ENCODE measurements at places on chromosomes 7 and 10. TPM values are rescaled to one million over a fixed set of nuclear protein-coding genes. Genes with fewer than 3 reads are reported as not detected.

- no peak overlapping the region for H3K4me3 ChIP-seq
- H3K27ac ChIP-seq: no peak overlapping the region
- H3K36me3 ChIP-seq: no peaks in the 10 kb centered on the region
- H3K4me1 ChIP-seq: peaks cover 36% of the 10 kb centered on the region
- DNase-seq: no peak
Observed at GRCh38 chr7:47724335-47724982, 142.5 kb upstream of the TNS3 start.

GRCh38 chr10:127148933-127149220 is 47.5 kb downstream of the INSYN2A start:
- H3K4me1 ChIP-seq: no peaks in the 10 kb centered on the region
- H3K36me3 ChIP-seq: no peaks in the 10 kb centered on the region
- DNase-seq: no peak
- no peak overlapping the region for H3K27ac ChIP-seq
- no peaks in the 10 kb centered on the region for H3K27me3 ChIP-seq

- H3K36me3 ChIP-seq: no peaks in the 10 kb centered on the region
- H3K27me3 ChIP-seq: no peaks in the 10 kb centered on the region
- no peak overlapping the region for H3K27ac ChIP-seq
- no peak overlapping the region for H3K4me3 ChIP-seq
Observed at GRCh38 chr7:106679153-106679931, 18.4 kb upstream of the CCDC71L start.

GRCh38 chr7:80721883-80722615 is 83.6 kb downstream of the CD36 start:
- H3K4me3 ChIP-seq: no peak overlapping the region
- H3K27me3 ChIP-seq: no peaks in the 10 kb centered on the region
- H3K27ac ChIP-seq: peak overlapping the region; percentile 22
- DNase-seq: no peak

GRCh38 chr7:121298831-121299239 is 30.0 kb upstream of the WNT16 start:
- H3K27me3 ChIP-seq: no peaks in the 10 kb centered on the region
- no peaks in the 10 kb centered on the region for H3K36me3 ChIP-seq
- H3K4me1 ChIP-seq: no peaks in the 10 kb centered on the region
- H3K27ac ChIP-seq: no peak overlapping the region
- DNase-seq: no peak

GRCh38 chr7:70390251-70390650 is 741.7 kb upstream of the GALNT17 start:
- DNase-seq: no peak
- no peak overlapping the region for H3K4me3 ChIP-seq
- no peaks in the 10 kb centered on the region for H3K4me1 ChIP-seq
- no peaks in the 10 kb centered on the region for H3K27me3 ChIP-seq

- H3K4me1 ChIP-seq: peaks cover 6% of the 10 kb centered on the region
- H3K36me3 ChIP-seq: no peaks in the 10 kb centered on the region
- DNase-seq: no peak
- H3K27ac ChIP-seq: no peak overlapping the region
Observed at GRCh38 chr10:114061789-114062188, 18.1 kb downstream of the ADRB1 start.

DNA sequence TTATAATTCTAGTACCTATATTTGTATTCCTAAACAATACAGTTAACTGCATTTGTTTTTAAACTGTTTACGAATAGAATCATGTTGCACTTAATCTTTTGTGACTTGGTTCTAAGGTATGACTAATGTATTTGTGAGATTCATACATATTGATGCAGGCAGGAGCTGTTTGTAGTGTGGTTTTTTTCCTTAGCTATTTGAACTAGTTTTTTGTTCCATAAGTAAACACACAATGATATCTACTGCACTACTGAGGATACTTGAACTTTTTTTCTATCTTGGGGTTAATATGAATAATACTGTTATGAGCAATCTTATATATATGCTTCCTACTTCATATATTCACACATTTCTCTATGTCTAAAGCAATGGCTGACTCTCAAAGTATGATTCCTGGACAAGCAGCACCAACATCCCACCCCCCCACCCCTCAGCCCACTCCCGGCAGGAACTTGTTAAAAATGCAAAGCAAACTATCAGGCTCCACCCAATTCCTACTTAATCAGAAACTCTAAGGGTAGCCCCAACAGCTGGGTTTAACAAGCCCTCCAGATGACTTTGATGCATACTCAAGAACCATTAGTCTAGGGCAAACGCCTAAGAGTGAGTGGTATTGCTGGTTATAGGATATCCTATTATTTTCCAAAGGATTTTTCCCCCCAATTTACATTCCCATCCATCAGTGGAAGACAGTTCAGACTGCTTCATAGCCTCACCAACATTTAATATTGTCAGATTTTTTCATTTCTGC is 25.8 kb downstream of the BRAF start:
- H3K27ac ChIP-seq: no peak overlapping the region
- no peaks in the 10 kb centered on the region for H3K27me3 ChIP-seq
- H3K4me1 ChIP-seq: no peaks in the 10 kb centered on the region
- no peak overlapping the region for H3K4me3 ChIP-seq
- H3K36me3 ChIP-seq: peaks cover 5% of the 10 kb centered on the region

- no peak overlapping the region for H3K4me3 ChIP-seq
- no peaks in the 10 kb centered on the region for H3K4me1 ChIP-seq
- H3K36me3 ChIP-seq: no peaks in the 10 kb centered on the region
- DNase-seq: no peak
- no peaks in the 10 kb centered on the region for H3K27me3 ChIP-seq
Observed at GRCh38 chr10:27911011-27911410, 87.9 kb downstream of the ODAD2 start.

DNA sequence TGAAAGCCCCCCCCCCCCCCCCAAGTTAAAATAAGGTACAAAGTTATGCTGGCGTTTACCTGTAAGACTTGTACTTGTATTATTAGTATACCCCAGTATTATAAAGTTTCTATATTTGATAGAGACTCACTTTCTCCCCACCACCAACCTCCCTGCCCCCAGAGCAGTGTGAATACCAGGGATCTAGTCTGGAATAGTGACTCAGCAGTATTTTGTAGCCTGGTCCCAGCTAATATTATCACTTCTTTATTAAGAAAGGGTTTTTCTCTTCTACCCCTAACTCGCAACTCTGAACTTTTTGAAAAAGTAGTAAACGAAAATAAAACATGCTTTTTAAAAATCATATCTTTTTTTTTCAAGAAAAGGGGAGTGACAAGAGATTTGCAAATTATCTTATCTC is 26.7 kb downstream of the GLI3 start:
- no peak for DNase-seq
- H3K4me1 ChIP-seq: no peaks in the 10 kb centered on the region
- H3K4me3 ChIP-seq: no peak overlapping the region
- no peaks in the 10 kb centered on the region for H3K27me3 ChIP-seq
- no peak overlapping the region for H3K27ac ChIP-seq

- H3K27ac ChIP-seq: no peak overlapping the region
- H3K4me3 ChIP-seq: no peak overlapping the region
- no peak for DNase-seq
- H3K4me1 ChIP-seq: no peaks in the 10 kb centered on the region
- peaks cover 5% of the 10 kb centered on the region for H3K27me3 ChIP-seq
Observed at GRCh38 chr7:49766966-49767365, 6.5 kb upstream of the VWC2 start.

GRCh38 chr10:132105302-132105995 is 39.7 kb downstream of the JAKMIP3 start:
- H3K36me3 ChIP-seq: no peaks in the 10 kb centered on the region
- H3K27me3 ChIP-seq: no peaks in the 10 kb centered on the region
- DNase-seq: no peak
- H3K4me3 ChIP-seq: no peak overlapping the region
- H3K27ac ChIP-seq: no peak overlapping the region

DNA sequence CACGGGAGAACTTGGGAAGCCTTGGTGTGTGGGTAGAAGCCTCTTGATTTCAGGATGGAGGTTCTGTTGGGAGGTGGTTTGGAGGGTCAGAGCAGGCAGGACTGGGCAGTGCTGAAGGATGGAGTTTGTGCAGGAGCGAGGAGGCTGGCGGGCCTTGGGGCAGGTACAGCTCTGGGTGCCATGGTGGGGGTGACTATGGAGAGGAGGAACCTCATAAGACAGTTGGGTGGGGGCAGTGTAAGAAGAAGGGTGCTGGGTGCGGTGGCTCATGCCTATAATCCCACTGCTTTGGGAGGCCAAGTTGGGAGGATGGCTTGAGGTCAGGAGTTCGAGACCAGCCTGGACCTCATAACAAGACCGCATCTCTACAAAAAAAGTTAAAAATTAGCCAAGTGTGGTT is 54.7 kb upstream of the GTF2IRD1 start:
- H3K27ac ChIP-seq: no peak overlapping the region
- no peak for DNase-seq
- H3K36me3 ChIP-seq: peaks cover 18% of the 10 kb centered on the region

DNA sequence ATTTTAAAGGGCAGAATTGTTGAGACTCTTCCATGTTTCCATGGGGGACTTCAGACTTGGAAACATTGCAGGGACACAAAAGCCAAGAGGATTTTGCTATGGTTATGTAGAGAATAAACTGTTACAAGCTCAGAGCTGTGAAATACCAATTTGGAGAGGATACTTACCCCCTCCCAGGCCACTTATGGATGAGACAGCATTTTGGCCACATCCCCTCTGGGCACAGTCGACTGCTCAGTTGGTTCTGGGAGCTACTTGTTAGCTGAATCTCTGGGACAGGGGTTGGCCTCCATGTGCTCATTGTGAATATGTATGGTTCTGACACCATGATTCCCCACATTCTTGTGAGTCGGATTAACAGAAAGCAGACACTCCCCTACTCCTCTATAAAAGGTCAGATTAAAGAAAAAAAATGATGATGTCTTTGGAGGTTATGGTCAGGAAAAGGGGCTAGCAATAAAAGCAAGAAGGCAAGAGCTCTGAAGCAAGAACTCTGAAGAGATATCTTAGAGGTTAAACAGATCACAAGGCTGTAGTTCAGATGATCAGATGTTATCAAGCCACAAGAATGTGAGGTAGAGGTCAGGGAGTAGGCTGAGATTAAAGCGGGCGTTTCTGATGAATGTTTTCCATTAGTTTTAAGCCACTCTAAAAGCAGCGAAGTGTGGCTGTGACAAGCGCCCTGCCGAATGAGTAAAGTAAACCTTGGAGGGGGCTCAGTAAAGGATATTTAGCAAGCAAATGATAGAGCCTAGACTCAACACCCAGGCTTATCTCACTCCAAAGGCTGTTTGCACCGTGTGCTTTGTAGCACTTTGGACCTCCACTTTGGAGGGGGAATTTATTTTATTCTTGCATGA is 17.2 kb downstream of the STAMBPL1 start:
- DNase-seq: no peak
- H3K4me1 ChIP-seq: peaks cover 42% of the 10 kb centered on the region
- no peaks in the 10 kb centered on the region for H3K36me3 ChIP-seq
- H3K27me3 ChIP-seq: no peaks in the 10 kb centered on the region

DNA sequence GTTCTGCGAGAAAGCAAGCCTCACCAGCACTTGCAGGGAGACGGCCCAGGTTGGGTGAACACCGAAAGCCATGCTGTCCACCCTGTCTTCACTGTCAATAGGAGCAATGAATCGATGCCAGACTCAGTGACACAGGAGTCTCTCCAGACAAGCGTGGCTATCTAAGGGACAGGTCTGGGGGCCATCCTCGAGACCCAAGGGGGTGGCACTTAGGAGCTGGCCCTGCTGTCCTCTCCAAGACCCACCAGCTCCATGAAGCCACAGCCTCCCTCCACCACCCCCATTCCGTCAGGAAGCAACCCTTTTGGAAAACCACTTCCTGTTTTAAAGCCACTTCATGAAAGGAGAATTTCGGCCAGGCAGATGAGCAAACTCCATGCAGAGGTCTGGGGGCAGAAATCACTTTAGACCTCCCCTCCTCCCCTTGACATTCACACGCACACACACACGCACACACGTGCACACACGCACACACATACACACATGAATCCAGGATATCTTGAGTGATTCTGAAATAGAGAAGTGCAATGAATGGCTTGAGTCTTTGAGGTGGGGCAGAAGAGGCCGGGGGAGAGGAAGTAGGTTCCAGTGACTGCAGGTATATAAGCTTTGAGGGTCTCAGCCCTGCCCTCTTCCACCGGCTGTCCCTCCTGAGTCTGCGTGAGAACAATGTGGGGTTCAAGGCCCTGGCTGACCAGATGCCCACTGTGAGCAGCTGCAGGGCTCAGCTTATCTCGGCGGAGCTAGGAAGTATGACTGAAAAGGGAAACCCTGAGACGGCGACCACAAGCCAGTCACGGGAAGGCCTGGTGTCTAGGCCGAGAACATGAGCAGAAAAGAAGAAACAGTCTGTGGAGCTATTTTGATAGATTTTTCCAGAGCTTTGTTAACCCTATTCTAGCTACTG is 25.0 kb downstream of the RGS10 start:
- H3K4me3 ChIP-seq: peak overlapping the region; percentile 46
- H3K27me3 ChIP-seq: no peaks in the 10 kb centered on the region
- peaks cover 37% of the 10 kb centered on the region for H3K4me1 ChIP-seq
- peak; percentile 85 for DNase-seq
- peaks cover 41% of the 10 kb centered on the region for H3K36me3 ChIP-seq

DNA sequence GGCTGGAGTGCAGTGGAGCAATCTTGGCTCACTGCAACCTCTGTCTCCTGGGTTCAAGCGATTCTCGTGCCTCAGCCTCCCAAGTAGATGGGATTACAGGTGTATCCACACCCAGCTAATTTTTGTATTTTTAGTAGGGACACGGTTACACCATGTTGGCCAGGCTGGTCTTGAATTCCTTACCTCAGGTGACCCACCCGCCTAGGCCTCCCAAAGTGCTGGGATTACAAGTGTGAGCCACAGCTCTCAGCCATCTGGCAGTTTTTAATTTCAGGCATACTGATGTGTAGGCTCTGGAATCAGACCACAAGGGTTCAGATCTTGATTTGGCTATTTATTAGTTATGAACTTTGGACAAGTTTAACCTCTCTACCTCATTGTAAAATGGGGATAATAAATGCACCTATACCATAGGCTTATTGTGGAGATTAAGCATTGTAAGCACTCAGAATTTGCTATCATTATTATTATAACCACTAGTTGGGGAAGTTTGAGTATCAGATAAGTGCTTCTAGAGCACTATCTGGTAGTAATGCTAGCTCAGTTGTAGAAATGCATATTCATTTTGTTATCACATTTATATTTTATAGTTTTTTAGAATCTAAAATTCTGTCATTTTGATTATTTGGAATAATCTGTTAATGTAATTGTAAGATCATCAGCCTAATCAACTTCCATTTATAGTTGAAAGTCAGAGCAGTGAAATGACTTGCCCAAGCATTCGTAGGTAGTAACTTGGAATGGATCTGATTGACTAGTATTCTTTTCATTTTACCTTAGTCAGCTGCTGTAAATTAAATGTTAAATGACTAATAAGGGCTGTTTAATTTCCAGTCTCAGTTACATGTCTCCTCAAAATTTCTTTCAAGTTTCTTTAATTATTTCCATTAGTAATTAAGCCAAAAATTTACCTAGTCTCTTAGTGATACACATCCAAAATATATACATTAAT is 22.5 kb downstream of the KMT2E start:
- peaks cover 16% of the 10 kb centered on the region for H3K36me3 ChIP-seq

Gene TEX47
- total RNA-seq: not detected

Gene STX1A
- total RNA-seq: 4.3 TPM

Gene SPRN
- total RNA-seq: not detected

Gene HMX3
- not detected for total RNA-seq

Gene NUTM2A
- total RNA-seq: 3.7 TPM

Gene FZD8
- total RNA-seq: 8.0 TPM

Gene RAPGEF5
- 247 TPM for total RNA-seq

Gene COL1A2
- total RNA-seq: 115 TPM

Gene ZNF398
- total RNA-seq: 23.7 TPM

Gene FBXO24
- 1.2 TPM for total RNA-seq
